ENCODE measurements at places on chromosomes 7 and 10.

- no peak for DNase-seq
Measured at GRCh38 chr7:39749177-39749576, 125.8 kb downstream of the RALA start.

- DNase-seq, result no peak
Measured at GRCh38 chr10:110006358-110007160, 1.2 kb upstream of the ADD3 start.

DNA sequence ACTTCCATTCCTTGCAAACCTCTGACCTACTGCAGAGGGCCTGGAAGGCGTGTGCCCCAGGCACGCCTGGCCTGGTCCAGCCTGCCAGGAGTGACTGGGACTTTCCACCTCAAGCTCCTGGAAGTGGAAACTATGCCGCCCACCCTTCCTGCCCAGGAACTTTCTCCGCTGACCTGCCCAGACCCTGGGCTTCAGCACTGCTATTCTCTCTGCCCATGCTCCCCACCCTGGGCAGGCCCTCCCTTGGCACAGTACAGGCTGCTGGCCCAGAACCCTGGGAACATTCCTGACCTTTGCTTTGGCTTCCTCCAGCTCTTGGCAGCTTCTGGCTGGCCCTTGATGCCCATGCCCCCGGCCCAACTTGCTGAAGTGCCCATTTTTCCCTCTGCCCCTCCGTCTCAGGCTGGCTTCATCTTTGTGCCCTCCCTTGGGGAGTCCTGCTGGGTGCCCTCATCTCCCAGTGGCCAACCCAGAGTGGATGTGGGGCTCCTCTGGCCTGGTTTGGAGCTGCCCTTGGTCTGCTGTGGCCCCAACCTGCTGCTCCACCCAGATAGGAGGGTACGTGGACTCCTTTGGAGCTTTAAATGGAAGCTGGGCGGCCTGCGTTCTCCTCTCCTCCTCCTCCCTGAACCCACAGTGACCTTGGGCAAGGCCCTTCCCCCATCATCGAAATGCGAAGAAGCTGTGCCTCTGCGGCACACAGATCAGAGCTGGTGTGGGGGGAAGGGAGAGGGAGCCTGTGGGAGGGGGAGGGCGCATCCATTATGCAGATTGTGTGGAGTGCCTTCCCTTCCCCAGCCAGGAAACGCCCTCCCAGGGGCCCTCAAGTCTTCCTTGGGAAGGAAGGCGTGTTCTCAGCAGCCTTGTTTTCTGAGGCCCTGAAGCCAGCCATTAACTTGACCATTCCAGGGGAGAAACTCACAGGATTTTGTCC, 3.4 kb downstream of the MMRN2 start:
- DNase-seq, result no peak

GRCh38 chr10:94274142-94274787, 88.5 kb downstream of the NOC3L start:
- no peak for DNase-seq

DNA sequence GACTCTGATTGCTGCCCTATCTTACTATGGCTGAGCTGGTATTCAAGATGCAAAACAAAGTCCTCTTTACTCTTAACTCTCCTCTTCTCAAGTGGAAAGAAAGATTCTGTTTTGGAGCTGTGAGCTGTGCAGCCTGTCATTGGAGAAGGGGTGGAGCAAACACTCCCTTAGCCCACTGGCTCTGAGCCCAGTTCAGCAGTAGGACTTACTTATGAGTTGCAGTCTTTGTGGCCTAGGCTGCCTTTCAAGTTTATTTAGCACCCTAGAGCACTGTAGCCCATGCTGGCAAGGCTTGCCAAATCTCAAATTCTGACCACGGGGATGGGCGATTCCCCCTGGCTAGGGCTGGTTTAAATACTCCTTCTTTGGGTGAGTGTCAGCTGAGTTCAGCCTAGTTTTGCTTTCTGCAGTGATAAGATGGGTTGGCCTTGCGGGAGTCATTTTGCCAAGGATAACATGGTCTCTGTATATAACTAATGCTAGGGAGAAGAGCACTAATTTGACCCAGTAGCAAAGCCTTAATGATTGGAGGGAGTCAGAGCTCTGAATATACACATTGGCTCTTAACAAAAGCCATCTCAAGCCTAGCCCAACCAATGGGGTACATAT, 110.2 kb downstream of the MYO3A start:
- DNase-seq, result no peak

GRCh38 chr10:113704637-113705343, 25.1 kb downstream of the CASP7 start:
- DNase-seq, result no peak

Data from esophagus squamous epithelium (tissue), 5 donors.